ENCODE measurements at places on chromosomes 7 and 10.

DNA sequence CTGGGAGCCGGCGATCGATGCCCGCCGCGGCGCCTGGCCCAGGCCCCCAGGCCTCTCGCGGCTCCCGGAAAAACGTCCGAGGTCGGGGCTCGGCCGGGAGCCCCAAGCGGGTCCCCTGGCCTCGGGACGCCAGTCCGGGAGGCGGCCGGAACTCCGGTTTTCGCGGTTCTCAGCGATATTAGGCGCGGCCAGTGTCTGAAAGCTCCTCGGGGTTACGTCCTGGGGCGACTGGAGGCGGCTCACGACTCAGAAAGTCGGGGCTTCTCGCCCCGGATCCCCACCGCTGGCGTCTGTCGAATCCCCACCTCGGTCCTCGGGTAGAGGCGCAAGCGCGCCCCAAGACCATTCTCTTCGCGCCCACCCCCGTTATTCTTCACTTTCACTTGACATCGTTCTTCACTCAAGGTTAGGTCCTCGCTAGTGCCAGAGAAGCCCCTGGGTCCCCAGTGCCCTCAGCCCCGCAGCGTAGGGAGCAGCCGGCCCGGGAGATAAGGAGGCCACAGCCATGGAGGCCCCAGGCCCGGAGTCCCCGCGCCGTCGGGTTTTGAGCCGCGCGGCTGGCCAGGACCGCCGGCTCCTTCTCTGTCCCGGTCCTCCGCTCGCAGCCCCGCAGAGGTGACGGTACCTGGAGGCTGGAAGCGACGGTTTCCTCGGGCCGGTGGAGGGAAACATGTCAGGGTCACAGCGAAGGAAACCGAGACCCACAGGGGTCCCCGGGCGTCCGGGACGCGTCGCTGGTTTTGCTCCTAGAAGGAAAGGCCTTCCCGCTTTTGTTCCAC is 35.2 kb upstream of the EBLN1 start:
- DNase-seq: no peak

DNA sequence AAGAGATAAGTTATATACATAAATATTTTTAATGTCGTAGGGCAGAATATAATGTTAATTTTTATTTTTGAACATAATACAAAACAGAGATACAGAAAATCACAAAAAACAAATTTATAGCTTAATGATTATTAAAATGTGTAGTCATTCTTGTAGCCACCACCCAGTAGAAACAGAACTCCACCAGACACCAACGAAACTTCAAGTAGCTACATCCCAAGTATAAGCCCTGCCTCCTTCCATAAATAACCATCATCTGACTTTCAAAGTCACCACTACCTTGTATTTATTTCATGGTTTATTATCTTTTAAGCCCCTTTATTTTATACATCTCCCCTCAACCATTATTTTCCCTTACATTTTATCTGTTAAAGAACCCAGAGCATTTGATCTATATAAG is 111.9 kb upstream of the ZWINT start:
- DNase-seq: no peak

- DNase-seq: no peak
Measured at GRCh38 chr10:110013630-110014293, 6.0 kb downstream of the ADD3 start.

DNA sequence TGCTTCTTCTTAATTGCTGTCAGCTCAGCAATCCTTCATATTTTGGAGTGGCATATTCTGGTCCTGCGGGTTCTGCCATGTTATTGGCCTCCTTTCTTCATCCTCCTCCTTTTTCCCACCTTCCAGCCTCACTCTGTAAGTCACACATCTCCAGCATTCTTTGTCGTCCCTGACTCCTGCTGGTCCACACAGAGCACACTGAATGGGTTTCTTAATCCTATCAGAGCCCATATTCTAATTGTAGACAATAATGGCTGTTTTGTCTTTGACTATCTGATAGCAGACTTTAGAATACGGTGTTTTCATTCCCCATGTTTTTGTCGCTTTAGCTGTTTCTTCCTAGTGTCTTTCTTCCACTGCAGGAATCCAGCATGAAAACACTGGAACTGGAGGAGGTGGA is 389.6 kb downstream of the REEP3 start:
- DNase-seq: no peak

DNA sequence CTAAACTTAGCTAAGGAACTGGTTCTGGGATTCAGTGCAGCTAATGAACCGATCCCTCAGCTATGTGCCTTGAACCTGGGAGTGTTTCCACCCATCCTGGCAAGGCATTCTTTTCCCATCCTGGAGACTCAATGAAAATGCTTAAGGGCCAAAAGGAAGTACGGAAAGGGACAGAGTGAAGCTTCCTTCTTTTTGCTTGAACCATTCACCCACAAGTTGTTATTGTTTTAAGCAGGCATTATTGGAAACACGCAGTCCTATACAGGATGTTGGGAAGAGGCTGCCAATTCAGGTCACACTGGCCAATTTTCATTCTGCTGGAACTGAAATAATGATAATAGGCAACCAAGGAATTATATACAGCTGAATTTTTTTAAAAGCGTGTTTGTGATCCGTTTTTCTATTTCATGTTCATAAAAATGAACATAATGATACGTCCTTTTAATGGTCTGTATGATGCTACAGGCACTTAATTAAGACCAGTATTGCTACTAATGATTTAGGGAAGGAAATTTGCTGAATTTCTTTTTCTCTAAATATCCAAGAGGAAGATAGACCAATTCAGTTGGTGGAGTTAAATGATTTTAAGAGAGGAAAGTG is 57.8 kb upstream of the FZD1 start:
- no peak for DNase-seq

DNA sequence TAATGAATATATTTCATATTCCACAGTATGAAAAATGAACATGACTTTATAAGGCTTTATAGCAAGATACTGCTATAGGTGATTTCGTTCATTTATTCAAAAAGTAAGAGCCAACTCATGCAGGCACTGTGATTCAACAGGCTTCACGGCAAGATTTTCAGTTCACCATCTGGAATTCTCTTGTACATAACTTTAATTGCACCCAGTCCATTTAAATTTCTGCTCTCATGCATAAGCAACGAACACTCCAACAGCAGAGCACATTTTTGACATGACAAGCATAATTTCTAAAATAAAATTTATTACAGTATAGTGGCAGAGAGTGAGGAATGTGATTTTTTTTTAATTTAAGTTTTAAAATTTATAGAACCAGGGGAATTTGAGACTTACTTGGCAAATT is 436.1 kb downstream of the PHTF2 start:
- no peak for DNase-seq

DNA sequence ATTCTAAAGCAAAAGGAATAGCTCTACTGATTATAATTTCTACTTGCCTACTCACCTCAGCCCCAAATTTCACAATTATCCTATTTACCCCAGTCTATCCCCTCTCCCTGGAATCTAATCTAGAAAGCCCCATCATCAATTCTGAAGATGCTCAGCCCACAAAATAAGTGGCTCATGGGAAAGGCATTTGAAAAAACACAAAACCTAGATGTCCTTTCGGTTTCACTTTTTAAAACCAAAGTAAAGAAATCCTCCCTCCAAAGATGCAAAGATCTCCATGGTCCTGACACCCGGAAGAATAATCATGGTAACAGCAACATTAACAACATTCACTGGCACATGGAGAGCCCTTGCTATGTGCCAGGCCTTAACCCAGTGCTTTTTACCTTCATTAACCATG is 224.8 kb downstream of the FGFR2 start:
- DNase-seq: no peak

DNA sequence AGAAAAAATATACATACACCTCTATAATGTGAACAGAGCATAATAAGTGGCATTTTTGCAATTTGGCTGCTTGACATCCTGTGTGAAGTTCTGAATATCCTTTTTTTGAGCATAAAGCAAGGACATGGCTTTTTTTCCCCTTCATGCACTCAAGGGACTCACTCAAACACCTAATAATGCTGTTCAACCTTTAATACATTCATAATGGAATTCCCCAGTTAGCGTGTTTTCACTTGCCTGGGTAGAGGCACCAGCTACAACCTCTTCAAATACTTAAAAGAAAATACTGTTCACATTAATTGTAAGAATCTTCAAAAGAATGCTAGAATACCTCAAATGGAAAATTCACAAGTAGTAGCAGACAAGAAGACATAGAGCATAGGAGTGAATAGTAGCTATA is 316.8 kb downstream of the PCDH15 start:
- no peak for DNase-seq

- no peak for DNase-seq
Measured at GRCh38 chr7:12572941-12573575, 2.5 kb downstream of the SCIN start.

- DNase-seq: no peak
Measured at GRCh38 chr7:121531175-121532070, 135.3 kb upstream of the FAM3C start.

DNA sequence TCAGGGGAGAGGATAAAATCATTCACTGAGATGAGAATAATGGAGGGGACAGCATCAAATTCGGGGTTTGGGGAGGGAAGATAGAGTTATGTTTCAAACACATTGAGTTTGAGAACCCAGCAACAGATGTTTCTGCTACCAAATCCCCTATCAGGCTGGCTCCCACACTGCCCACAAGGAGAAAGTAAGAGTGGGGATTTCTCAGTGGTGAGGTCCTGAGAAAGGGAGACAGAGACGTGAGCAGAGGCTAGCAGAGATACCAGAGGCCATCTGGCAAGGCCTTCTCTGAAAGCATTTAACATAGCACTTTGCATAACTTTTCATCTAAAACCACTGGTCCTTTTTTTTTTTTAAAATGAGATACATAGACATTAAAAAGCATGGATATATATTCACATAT is 7.8 kb upstream of the SLF2 start:
- no peak for DNase-seq

GRCh38 chr10:43160921-43161255 is 22.6 kb downstream of the CSGALNACT2 start:
- DNase-seq: no peak

GRCh38 chr10:132899751-132900065 is 42.7 kb downstream of the CFAP46 start:
- no peak for DNase-seq

DNA sequence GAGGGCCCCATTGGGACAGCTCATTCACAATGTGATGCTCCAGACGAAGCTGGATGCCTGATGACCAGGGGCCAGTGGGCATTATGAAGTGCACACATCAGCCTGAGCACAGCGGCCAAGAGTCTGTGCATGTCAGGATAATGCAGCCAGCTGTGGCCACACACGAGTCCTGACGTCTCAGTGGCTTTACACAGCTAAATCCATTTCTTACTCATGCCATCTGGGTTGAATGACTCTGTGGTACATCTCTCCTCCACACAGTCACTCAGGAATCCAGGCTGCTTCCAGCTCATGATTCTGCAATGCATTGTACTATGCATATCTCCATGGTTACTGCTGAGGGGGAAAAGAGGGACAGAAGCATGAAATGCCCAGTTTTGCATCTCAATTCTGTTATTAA is 123.6 kb downstream of the PRLHR start:
- no peak for DNase-seq

DNA sequence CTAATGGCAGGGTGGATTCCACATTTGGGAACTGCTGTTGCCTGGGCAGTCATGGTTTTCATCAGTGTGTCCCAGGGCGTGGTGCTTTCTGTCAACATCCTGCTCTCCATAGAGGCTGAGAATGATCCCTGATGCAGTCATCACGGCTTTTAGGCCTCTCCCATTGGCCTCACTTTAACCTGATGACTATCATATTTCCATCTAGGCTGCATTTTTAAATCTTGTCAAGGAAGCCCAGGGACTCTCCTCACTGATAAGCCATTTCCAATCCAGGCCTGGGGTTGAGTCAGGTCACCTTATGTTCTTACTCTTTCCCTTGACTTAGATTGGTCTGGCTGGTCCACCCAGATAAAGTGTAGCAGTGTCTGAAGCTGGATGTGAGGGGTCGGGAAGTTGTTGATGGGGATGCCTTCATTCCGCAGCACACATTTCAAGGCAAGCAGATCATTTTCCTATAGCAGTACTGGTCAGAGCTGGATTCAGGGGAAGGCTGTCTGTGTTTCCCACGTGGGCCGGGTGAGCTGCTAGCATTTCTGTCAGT is 177.0 kb downstream of the AUTS2 start:
- DNase-seq: no peak

DNA sequence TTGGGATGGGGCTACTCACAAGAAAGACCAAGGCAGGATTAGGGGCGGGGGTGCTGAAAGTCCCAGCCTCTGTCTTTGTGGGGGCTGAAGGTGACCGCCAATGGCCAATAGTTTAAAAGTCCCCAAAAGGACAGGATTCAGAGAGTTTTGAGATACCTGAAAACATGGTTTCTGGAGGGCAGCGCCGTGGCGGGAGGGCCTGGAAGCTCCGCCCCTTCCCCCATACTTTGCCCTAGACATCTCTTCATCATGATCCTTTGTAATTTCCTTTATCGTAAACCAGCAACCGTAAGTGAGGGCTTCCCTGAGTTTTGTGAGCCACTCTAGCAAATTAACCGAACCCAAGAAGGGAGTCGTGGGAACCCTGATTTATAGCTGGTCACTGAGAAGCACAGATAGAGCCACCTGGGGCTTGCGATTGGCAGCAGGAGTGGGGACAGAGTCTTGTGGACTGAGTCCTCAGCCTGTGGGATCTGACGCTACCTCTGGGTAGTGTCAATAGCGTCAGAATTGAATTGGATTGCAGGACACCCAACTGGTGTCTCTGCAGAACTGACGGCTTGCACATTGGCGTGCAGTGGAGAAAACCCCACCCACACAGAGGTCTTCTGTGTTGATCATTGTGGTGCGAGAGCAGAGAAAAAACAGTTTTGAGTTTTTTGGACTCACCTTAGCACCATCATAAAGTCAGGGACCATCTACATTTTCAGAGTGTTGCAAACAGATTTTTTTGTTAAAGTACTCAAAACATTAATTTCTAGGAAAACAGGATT is 169.3 kb downstream of the USP6NL start:
- DNase-seq: no peak

DNA sequence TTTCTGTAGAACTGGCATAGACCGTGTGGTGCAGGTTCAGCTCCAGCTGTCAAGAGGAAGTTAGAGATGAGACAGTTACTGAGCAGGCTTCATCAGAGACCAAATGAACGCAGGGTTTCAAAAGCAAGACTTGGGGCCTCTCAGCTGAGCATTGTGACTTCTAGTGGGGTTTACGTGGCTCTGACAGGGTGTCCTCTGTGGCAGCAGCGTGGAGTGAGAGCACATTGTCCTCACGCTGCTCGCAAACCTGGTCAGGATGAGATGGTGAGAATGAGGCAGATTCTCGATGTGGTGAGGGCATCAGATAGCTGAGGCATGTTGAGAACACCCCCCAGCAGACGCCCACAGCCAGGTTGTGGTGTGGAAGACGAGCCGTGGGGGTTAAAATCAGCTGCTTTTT is 126.0 kb downstream of the DNAJB6 start:
- DNase-seq: no peak
